Astrocyte of the hippocampus (primary cell): ENCODE measurements at places on chromosomes 13 and 19.

- DNase-seq = no peak
Measured at GRCh38 chr13:112592647-112593046, 4.7 kb upstream of the TUBGCP3 start.

GRCh38 chr13:42876887-42877545, 95.6 kb downstream of the FAM216B start:
- peak; percentile 34 for DNase-seq

DNA sequence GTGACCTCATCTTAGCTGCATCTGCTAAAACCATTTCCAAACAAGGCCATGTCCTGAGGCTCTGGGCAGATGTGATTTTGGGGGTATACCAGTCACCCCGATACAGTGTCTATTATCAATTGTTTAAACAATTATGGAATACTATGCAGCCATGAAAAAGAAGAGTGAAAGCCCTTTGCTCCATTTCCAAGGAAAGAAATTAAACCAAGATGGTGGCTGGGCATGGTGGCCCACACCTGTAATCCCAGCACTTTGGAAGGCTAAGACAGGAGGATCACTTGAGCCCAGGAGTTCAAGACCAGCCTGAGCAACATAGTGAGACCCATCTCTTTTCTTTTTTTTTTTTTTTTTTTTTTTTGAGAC, 763 bp downstream of the TEKTIP1 start:
- DNase-seq = no peak

- no peak for DNase-seq
Measured at GRCh38 chr13:22454586-22454985, 726.2 kb upstream of the SGCG start.

DNA sequence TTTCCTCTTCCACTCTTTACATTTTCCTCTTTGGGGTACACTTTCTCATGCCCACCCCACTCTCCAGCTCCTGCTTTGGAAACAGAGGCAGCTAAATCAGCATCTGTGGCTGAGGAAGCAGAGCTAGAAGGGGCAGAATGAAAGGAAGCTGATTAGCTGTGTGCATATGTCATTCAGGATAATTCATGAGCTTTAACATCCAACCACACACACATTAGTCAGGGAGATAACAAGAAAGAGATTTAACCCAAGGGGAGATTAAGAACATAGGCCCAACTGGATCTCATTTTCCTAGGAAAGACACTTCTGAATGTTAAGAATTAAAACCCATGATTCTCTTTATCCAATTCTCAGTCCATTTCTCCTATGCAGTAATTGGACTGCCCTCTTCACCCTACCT, 405.5 kb downstream of the TBC1D4 start:
- DNase-seq = peak; percentile 21

DNA sequence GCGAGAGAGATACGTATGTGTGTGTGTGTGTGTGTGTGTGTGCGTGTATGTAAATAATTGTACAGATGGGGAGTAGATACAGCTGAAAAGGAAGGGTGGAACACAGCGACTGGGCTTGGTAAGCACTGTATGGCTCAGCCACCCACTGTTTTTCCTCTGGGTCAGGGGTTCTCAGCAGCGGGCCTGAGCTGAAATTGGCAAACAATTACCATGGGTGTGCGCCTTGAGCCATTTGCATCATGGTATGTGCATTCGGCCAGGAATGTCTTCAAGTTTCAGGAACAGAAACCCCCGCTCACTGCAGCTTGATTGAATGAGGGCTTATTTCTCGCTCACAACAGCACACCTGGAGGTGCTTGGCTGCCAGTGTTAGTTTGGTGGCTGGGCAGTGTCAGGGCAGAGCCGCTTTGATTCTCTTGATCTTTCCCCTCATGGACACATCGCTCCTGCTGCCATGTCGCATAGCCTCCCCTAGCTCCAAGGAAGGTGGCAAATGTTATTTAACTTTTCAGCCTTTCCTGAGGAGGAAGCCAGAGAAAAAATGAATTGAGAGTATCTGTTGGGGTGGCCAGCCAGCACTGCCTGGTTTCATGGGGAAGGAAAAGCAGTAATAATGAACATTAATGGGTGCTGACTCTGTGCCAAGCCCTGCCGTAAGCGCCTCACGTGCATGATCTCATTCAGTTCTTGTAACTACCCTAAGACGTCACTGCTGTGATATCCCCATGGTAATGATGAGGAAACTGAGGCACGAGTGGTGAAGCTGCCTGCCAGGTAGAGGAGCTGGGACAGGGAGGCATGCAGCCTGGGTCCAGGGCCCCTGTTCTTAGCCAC, 126.9 kb downstream of the SIPA1L3 start:
- no peak for DNase-seq

DNA sequence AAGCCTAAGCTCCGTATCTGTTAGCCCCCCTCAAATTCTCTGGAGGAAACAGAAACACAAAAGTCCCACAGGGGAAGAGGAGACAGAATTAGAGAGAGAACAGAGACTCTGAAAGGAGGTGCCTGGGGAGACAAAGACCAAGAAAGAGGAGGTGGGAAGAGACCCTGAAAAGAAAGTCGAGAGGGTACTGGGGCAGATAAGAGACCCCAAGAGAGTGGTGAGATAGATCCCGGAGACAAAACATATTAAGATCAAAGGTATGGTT, 915 bp upstream of the GRWD1 start:
- DNase-seq = no peak

DNA sequence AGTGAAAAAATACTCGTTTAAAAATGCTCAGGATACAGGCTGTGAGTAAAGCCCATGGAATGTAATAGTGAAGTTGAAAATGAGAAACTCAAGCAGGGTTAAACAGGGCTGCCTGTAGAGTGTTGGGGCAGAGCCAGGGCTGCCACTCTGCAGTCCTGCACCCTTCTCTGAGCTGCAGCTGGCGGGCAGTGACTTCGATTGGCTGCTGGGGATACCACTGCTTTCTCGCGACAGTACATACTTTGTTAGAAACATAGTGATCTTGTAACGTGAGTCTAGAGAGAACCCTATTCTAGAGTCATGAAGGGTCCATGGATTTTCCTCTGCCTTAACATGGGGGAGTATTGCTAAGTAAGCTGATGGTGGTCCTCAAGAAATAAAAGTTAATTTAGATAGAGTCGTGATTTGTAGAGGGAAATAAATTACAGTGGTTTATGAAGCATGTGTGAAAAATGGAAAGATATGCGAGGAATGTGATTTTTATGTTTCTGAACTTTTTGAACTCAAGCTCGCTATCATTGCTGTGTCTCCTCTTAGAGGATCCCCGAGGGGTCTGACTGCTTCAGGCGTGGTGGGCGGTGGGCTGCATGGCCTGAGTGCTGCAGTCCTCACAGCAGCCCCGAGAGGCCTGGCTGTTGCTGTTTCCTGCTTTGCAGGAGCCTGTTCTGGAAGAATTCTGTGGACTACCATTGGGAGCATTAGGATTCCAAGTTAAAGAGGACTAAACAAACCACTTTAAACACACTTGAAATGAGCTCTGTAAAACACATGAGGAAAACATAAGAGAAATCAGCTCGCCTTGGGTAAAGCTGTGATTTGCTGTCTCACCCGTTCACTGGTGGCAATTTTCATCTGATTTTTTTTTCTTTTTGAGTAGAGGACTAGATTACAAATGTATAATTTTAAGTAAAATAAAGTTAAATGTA, 95.7 kb downstream of the ARHGEF7 start:
- peak; percentile 94 for DNase-seq

DNA sequence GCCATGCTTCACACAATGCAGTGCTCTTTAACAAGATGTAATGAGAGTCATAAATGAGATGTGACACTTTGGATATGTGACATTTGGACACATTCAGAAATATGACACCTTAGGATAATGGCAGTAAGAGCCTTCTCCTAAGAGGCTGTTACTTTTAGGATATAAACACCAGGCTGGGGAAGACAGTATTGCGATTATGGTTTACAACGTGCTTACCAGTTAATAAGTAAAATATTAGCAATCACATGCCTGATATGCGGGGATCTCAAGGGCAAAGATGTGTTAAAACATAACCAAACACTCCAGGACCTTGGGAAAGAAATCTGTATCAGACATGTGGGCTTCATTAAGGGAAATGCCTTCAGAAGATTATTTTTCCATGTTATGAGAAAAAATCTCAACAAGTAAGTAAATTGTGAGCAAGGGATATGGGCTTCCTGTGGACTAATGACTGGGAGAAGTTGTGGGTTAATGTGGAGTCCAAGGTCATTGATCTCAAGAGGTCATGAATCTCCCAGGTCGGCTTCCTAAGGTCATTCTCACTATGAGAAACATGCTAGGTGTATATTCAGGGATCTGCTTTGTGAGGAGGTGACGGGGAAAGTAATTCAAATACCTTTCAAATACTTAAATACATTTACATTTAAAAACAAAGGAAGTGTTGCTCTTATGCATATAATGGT, 105.3 kb downstream of the STARD13 start:
- no peak for DNase-seq

DNA sequence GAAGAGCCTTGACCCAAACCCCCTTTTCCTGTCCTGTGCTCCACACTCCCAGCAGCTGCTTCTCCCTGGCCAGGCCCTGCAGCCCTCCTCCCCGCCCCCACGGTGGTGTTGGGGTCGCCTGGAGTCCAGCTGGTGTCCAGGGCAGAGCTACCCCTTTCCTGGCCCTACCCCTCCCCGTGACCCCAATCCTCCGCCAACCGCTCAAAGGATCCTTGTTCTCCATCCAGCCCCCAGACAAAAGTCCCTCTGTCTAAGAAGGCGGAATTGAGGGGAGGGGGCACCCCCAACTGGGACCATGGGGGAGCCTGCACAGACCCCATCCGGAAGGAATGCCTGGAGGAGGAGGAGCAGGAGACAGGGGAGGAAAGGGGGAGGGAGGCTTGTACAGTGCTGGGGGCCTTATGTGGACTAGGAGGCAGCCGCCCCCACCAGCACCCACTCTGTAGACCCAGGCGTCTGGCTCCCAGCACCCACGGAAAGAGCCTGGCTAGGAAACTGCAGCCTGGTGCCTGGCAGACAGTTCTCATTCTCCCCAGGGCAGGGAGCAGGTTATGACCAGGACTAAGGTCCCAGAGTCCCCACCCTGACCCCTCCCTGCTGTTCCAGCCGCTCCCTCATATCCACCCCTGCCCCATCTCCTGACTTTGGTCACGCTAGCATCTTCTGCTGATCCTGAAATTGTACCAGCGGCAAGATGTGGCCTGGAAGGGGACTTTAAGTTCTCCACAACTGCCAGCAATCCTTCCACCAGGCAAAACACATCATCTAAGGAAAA, at the start of gene FXYD3:
FXYD3 (plus strand) TSS at position 647 of the 775 bp plus-strand sequence. CDS start 3,554 bp downstream, outside the sequence.
- no peak for DNase-seq

- peak; percentile 5 for DNase-seq
Measured at GRCh38 chr19:13507053-13507611, 853 bp upstream of the CACNA1A start.

DNA sequence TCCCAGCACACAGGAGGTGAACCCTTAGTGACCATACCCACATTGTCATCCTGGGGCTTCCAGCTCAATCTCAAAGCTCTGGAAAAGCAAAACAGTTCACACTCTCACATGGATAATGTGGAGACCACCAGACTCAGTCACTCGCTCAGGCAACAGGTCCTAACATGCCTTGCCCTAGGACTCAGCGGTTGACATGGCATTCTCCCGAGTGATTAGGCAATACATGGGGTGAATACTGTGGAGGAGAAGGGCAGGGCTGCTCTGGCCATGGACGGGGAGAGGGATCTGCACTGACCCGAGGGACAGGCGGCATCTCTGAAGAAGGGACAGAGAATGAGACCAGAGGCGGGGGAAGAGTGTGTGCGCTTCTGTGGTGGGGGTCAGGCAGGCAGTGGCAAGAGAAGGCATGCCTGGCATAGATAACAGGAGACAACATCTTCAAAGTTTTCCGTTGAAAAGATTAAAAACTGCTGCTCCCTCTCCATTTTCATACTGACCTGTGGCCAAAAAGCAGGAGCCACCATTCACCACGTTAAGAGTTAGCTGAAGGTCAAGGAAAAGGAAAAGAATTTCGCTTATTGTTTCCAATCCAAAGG, 44.5 kb upstream of the EPHX3 start:
- no peak for DNase-seq

- DNase-seq = no peak
Measured at GRCh38 chr13:98096059-98096458, 46.8 kb upstream of the FARP1 start.

DNA sequence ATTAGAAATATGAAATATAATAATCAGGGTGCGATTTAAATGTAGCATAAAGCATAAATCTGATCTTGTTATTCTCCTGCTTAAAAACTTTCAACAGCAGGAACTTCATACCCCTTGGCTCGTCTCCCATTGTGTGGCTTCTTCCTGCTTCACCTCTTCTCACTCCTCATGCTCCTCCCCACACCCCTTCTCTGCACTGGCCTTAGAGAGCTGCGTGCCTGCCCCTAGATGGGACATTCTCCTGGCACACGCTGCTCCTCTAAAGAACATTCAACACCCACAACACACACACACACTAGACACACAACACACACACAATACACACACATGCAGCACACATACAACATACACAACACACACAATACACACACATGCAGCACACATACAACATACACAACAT, 104.6 kb upstream of the RAP2A start:
- no peak for DNase-seq

DNA sequence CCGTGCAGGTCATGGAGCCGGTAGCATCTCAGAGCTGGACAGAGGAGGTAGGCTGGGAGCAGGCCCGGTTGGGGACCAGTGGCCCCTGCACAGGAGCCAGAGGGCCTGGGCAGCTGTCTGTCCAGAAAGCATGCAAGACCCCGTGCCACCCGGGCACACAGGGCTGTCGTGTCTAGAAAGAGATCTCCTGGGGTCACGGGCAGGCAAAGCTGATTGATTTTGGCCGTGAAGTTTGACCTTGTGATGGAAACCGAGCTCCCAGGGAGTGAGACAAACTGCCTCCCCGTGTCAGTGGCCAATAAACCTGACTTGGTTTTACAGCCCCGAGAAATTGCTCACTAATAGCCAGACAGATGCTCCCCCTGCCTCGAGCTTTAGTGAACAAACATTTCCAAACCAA, 98.8 kb downstream of the KDM4B start:
- DNase-seq = no peak

- DNase-seq = no peak
Measured at GRCh38 chr19:37412700-37413099, 41.8 kb downstream of the ZNF527 start.

DNA sequence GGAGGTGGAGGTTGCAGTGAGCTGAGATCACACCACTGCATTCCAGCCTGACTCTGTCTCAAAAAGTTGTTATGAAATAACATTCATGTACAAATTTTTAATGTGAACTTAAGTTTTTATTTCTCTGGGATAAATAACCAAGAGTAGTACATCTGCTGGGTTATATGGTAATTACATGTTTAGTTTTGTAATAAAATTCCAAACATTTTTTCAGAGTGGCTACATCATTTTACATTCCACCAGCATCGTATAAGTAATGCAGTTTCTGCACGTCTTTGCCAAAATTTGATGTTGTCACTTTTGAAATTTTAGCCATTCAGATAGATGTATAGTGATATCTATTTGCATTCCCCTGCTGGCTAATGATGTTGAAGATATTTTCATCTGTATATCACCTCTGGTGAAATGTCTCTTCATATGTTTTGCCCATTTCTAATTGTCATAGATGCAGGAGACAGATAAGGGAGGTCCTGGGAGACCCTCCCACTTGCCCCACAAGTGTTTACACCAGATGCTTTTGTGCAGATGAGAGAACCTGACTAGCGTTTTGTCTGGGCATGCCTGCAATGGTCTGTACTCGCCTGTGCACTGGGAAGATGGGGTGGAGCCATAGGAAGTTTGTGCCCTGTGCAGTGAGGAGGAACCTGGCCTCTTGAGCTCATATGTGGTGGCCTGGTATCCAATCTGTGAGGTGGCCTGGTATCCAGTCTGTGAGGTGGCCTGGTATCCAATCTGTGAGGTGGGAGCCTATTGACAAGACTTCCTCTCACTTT, 12.7 kb upstream of the KBTBD6 start:
- no peak for DNase-seq
